Left renal pelvis (tissue), 4 donors: ENCODE measurements at places on chromosomes 7 and 10.

- DNase-seq: no peak
Measured at GRCh38 chr7:158919686-158920085, 63.3 kb downstream of the DYNC2I1 start.

DNA sequence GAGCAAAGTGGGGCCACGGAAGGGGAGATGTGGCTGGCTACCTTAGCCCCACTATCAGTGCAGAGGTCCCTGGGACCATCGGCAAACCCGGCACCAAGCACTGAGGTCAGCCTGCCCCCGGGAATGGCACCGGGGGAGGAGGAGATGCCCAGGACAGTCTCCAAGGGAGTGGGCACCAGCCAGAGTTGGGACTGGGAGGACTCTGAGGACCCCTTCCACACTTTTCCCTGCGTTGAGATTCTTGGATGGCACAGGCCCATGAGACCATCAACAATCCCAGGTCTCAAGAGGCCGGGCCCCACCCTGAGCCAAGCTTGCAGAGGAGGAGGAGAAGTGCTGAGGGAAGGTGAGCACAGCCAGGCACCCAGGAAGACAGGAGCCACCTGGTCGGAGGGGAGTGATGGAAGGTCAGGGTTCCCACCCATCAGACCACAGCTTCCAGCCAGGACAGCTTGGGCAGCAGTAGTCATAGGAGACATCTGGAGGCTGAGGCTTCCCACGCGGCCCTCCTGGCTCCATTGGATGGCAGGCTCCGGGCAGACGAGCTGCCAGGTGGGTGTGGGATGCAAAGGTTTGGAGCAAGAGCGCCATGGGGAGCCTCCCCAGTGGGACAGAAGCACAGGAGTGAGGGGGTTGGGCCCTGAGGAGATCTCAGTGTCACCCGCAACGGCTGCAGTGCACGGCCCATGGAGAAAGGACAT is 2.6 kb upstream of the OPN4 start:
- no peak for DNase-seq

DNA sequence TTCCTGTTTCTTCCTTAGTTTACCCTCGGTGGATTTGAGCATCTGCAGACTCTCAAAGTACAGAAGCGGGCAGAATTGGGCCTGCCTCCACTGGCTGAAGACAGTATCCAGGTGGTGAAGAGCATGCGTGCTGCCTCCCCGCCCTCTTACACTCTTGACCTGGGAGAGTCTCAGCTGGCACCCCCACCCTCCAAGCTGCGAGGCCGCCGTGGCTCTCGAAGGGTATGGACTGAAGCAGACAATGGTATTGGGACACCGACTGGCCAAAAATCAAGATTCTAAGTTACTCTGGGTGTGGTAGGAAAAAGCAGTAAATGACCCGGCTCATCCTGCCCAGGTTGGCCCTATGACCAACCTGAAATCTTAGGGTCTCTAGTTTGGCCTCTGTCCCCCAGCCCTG is 22.2 kb downstream of the STRIP2 start:
- no peak for DNase-seq

GRCh38 chr10:95034401-95034800 is 34.9 kb downstream of the CYP2C8 start:
- no peak for DNase-seq

DNA sequence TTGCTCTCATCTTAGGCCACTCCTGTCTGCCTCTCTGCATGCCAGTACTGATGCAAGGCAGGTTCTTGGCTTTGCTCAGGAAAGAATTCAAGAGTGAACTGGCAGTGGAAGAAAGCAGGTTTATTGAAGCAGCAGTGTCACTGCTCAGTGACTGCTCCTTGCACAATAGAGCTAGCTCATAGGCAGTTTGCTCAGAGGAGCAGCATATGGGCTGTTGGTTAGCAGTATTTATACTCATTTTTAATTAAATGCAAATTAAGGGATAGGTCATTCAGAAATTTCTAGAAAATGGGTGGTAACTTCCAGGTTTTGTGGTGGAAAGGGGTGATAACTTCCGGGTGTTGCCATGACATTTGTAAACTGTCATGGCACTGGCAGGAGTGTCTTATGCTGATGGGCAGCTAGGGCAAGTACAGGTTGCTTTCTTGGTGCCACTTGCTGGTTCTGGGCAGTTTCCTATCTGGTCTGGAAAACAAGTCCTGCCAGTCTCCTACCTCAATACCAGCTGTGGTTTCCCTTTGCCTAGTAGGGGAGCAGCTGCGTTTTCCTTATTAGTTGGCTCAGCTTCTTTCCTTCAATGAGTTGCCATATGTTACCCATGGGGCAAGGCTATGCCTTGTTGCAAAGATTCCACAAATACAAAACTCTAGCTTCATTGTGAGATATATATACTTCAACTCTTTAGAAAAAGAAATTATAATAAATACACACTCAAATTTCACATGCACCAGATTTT is 64.8 kb upstream of the CALD1 start:
- DNase-seq: no peak

- DNase-seq: no peak
Measured at GRCh38 chr7:51243631-51244030, 73.0 kb downstream of the COBL start.

- no peak for DNase-seq
Measured at GRCh38 chr7:30649717-30650420, 32.4 kb downstream of the CRHR2 start.
